Left renal cortex interstitium (tissue), 4 donors: ENCODE measurements at places on chromosomes 1 and 21.

GRCh38 chr21:25744854-25745253 is 10.1 kb downstream of the GABPA start:
- no peak for DNase-seq

GRCh38 chr1:212355230-212355969 is 59.3 kb downstream of the PACC1 start:
- no peak for DNase-seq

DNA sequence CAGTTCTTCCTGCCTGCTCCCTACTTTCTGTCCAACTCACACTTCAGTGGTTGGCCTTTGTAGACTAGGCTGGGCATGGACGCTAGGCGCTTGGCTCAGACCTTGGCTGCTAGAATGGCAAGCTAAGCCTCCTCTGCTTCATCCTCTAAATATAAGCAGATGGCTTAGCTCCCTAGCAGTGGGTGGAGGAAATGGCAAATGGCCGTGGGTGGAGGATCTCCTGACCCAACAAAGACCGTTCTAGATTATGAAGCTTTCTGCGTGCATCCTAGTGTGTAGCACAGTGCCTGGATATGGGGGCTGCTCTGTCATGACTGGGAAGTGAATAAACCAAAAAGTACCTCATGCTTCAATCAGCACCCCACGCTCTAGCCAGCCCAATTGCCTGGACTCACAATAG is 10.4 kb upstream of the ETV3L start:
- DNase-seq, result no peak

DNA sequence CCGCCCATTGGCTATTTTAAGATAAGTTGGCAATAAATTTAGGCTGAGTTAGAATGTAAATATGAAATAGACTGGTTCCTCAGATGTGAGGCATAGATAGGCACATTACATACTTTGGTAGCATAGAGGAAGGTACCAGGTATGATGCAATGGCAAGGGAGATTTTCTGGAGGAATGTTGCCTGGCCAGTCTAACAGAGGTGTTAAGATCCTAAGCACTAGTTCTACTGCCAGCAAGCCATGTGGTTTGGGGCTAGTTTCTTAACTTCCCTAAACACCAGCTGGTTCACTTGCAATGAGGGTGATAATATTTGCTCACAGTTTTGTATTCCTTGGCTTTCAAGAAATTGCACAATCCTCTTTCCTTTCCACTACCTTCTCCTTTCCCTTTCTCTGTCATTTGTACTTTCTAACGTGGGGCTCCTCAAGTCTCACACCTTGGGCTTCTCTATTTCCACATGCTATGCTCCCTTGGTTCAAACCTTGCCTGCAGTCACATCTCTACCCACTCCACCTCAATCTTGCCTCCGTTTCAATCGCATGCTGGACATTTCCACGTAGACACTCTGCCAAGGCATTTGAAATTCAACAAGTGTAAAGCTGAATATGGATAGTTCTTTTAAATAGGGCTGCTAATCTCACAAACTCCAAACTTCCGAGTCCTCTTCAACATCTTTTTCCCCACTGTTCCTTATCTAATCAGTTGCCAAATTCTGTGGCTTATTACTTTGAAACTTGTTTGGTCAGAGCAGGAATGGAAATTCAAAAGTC is 4.7 kb upstream of the CD55 start:
- DNase-seq, result no peak

DNA sequence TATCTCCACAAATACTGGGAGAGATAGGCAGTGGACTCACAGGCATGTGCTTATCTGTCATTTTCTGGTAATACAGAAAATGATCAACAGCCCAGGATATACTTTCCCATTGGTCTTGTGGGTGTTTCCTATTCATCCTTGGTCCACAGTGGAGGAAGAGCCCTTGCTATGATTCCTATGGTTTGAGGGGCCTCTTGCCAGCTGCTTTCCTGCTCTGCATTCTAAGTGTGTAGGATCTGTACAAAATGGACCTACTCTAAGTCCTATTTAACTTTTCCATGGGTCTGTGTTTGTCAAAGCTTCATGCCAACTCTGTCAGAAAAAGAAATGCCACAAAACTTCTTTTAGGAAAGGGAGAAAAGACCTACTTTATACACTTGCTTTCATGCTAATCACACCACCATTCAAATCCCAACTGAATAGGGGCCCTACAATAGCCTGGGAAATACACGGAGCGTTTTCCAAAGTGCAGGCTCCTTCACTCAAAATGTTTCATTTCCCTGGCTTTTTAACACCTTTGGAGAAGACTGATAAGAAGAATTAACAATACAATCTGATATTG is 16.4 kb downstream of the PLPP3 start:
- no peak for DNase-seq

DNA sequence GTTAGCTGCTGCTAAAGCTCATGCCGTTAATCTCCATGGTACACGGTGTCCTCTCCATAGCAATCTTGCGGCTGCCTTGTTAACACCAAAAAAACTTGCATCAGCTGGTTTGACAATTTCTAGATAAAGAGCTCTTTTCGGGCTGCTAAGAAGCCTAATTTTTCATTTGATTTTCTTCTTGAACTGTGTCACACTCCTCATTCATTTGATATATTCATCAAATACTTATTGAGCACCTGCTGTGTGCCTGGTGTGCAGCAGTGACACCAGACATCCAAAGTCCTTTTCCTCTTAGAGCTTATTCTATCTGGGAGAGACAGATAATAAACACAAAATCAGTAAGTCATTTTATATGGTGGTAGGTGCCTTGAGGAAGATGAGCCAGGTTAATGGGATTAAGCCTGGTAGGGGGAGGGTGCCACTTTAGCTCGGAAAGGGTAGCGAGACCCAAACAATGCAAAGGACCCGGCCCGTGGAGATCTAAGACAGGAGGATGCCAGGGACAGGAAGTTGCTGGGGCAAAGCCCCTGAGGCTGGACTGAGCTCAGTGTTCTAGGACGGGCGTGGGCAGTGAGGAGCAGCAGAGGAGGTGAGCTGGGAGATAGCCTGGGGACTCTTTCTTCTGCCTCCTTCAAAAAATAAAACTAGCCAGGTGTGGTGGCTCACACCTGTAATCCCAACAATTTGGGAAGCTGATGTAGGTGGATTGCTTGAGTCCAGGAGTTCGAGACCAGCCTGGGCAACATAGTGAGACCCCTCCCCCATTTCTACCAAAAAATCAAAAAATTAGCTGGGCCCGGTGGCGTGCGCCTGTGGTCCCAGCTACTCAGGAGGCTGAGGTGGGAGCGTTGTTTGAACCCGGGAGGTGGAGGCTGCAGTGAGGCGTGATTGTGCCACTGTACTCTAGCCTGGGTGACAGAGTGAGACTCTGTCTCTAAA is 50.7 kb upstream of the LGALS8 start:
- no peak for DNase-seq

DNA sequence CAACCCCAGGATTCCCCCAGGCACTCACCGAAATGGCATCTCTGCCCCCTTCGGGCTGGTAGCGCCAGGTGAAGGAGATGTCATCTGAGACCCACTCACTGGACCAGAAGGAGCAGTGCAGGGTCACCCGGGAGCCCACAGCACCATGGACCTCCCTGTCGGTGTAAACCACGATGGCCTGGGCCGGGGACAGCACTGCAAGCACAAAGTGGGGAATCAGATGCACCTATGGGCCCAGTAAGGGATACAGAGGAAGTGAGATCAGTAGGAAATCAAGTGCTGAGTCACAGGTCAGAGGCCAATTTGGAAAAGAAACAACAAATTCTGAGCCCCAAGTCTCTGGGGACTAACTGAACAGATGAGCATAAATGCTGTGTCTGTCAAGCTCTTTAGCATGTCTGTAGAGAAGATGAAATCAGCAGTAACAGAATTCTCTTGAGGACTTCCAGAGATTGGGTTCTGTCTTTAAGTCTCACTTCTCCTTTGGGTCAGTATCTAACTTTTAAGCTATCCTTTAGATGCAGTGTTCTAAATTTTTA is 2.5 kb downstream of the MPZ start:
- no peak for DNase-seq

- no peak for DNase-seq
Observed at GRCh38 chr1:103371234-103371633, 154.3 kb upstream of the RNPC3 start.

GRCh38 chr1:111221633-111222291 is 5.8 kb upstream of the CHI3L2 start:
- no peak for DNase-seq

DNA sequence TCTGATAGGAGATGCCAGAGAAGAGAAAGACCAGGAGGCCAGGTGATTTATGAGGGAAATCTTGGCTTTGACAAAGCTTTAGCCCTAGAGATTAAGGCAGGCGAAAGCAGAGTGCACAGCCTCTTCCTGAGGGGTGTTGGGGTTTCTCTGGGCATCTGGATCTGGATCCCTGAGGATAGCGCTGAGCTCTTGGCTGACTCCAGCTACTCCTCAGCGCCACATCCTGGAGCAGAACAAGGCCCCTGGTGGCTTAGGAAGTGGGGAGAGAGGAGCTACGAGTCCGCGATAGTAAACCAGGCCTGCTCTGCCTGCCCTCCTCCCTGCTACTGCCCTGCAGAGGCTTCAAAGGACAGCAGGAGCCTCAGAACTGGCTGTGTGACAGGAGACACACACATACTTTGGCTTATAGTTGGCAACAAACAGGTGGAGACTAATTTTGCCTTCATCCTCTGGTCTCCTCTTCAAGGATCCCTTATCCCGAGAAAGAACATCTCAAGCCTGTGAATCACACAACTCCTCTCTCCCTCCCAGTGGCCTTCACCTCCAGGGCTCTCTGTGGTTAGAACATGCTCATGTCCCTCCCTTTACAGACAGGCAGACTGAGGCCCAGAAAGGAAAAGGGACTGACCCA is 66.9 kb downstream of the TRABD2B start:
- DNase-seq, result no peak

DNA sequence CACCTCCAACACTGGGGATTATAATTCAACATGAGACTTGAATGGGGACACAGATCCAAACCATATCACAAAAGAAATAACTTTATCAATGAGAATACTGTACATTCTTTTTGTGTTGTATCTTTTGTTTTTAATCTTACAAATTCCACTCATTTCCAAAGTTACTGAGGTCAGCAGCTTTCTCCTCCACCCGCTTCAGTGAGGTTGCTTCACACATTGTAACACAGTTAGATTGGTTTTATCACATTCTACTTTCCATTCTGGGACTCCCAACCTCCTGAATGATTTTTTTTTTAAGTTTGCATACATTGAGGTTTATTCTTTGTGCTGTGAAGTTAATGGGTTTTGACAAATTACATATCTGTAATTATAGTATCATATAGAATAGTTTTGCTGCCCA is 43.8 kb downstream of the DDAH1 start:
- DNase-seq, result no peak
